Smooth muscle cell of bladder (primary cell): ENCODE measurements at places on chromosomes 6 and 20. TPM values are rescaled to one million over a fixed set of nuclear protein-coding genes. Genes with fewer than 3 reads are reported as not detected.

The FAM210B gene
- 36.4 and 46.1 TPM in 2 replicates for total RNA-seq

The LY6G5C gene
- total RNA-seq, result 0.09 and 0.43 TPM in 2 replicates

The BANF2 gene
- not detected in 2 replicates for total RNA-seq

The SSR1 gene
- total RNA-seq, result 56.2 and 71.4 TPM in 2 replicates

The BMP6 gene
- total RNA-seq, result 29.0 and 70.7 TPM in 2 replicates

The C20orf173 gene
- not detected in 2 replicates for total RNA-seq

The RPS18 gene
- total RNA-seq, result 7,769 and 8,323 TPM in 2 replicates

The FABP7 gene
- total RNA-seq, result 0.46 and 0.71 TPM in 2 replicates

The ULBP3 gene
- total RNA-seq, result 3.4 and 12.1 TPM in 2 replicates

The PTCHD4 gene
- 3.0 and 5.5 TPM in 2 replicates for total RNA-seq

The TBC1D7 gene
- total RNA-seq, result 15.1 and 24.2 TPM in 2 replicates
